ENCODE measurements at places on chromosomes 5 and 9. TPM values are rescaled to one million over a fixed set of nuclear protein-coding genes. Genes with fewer than 3 reads are reported as not detected.

Gene KCNIP1
- total RNA-seq, result not detected

Gene NLN
- total RNA-seq, result 34.9 TPM

Gene C9
- total RNA-seq, result not detected

Gene VCAN
- 379 TPM for total RNA-seq

Gene MOB3B
- under 0.01 TPM for total RNA-seq

Gene PLAC8L1
- total RNA-seq, result 0.20 TPM

Gene CMBL
- total RNA-seq, result 10.3 TPM

Gene SPINK4
- total RNA-seq, result not detected

Gene EDIL3
- 0.37 TPM for total RNA-seq

Gene SLC6A18
- not detected for total RNA-seq

Gene PAEP
- not detected for total RNA-seq

Gene CSF2
- not detected for total RNA-seq

Gene PCDH1
- total RNA-seq, result not detected

Gene ACTBL2
- total RNA-seq, result not detected

Gene LCN12
- not detected for total RNA-seq
